Mammary epithelial cell (primary cell): ENCODE measurements at places on chromosomes 2 and 18. TPM values are rescaled to one million over a fixed set of nuclear protein-coding genes. Genes with fewer than 3 reads are reported as not detected.

Gene CRYGC
- polyA plus RNA-seq = 0.23 TPM

Gene MAP3K19
- polyA plus RNA-seq = not detected

Gene NT5DC4
- polyA plus RNA-seq = 0.07 TPM

Gene MMADHC
- polyA plus RNA-seq = 75.8 TPM

Gene NEU4
- polyA plus RNA-seq = not detected

Gene AUP1
- 145 TPM for polyA plus RNA-seq

Gene SH3RF3
- 0.20 TPM for polyA plus RNA-seq

Gene POTEI
- polyA plus RNA-seq = 0.01 TPM
